CD4-positive, alpha-beta T cell treated with Interleukin-17A for 4 hours (primary cell): ENCODE measurements at places on chromosomes 3 and 15.

DNA sequence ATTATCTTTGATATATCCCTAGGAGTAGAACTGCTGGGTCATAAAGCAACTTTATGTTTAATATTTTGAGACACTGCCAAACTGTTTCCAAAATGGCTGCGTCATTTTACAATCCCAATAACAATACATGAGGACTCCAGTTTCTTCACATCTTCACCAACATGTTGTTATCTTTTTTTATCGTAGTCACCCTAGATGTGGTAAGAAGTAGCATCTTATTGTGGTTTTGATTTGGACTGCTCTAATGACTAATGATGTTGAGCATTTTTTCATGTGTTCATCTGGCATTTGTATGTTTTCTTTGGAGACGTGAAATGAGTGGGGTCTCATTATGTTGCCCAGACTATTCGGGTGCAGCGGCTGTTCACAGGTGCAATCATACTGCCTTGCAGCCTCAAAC is 83.8 kb downstream of the MAP4 start:
- DNase-seq = no peak

- no peak for DNase-seq
Observed at GRCh38 chr15:49036650-49037545, 9.3 kb downstream of the SECISBP2L start.

DNA sequence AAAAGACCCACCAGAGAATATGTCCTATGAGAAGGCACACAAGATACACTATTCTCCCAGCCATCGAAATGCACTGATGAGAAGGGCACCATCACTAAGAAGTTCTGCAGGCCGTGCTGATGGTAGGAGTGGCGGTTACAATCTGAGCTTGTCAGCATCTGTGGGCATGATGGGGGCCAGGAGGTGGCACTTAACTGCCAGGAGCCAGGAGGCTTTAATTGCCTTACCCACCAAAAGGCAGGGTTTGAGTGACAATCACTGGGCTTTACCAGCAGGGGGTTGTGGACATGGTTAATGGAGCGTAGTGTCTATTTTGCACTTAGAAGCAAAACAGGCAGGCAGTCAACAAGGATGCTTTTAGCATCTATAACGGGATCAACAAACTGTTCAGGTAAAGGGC is 16.0 kb upstream of the SQOR start:
- no peak for DNase-seq

- DNase-seq = no peak
Observed at GRCh38 chr15:35810007-35810406, 264.0 kb upstream of the DPH6 start.

DNA sequence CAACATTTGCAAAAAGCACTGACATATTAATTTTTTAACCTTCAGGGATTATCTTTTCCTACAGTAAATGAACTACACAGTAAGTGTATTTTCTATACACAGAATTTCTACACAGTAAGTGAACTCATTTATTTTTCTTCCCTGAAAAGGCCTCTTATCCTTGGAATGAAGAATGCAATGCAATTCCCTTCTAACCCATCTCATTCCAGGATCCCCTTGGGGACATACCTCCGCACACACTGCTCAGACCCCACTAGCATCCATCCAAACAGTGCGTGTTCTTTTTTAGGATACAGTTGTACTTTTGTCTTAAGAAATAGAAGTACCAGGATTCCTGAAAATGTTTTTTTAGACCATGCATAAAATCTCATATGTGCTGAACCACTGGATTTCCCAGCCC is 152.8 kb downstream of the UACA start:
- no peak for DNase-seq

GRCh38 chr3:42701371-42702065 is 1.1 kb downstream of the HHATL start:
- peak; percentile 73 for DNase-seq

GRCh38 chr3:69458803-69459365 is 73.0 kb upstream of the FRMD4B start:
- DNase-seq = no peak
